ENCODE measurements at places on chromosomes 16 and 17. TPM values are rescaled to one million over a fixed set of nuclear protein-coding genes. Genes with fewer than 3 reads are reported as not detected.

The TEKT1 gene
- polyA plus RNA-seq, result 11.3 TPM

DNA sequence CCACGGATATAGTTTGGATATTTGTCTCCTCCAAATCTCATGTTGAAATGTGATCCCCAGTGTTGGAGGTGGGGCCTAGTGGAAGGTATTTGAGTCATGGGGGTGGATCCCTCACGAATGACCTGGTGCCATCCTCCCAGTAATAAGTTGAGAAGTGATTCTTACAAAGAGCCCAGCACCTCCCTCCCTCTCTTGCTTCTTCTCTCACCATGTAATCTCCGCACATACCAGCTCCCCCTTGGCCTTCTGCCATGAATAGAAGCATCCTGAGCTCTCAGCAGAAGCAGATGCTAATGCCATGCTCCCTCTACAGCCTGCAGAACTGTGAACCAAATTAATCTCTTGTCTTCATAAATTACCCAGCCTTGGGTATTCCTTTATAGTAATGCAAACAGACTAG lies 41.9 kb upstream of the RBBP6 start:
- DNase-seq, result peak; percentile 19
- H3K4me3 ChIP-seq, result no peak overlapping the region
- no peaks in the 10 kb centered on the region for H3K4me1 ChIP-seq
- no peaks in the 10 kb centered on the region for H3K27me3 ChIP-seq
- no peaks in the 10 kb centered on the region for H3K36me3 ChIP-seq

DNA sequence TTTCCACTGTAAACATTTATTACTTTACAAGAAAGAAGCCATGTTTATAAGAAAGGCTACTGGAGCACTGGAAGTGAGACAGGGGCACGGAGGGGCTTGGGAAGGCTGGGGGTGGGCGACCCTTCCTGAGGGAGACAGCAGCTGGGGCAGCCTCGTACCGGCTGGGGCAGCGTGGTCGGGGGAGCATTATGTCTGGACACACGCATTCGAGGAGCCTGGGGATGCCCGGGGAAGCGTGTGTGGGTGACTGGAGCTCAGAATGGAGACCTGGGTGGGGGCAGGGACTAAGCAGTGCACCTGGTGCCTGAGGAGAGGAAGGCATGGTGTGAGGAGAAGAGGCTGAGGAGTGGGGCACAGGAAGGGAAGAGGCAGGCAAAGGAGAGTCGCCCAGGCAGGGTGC lies 64.5 kb downstream of the SRCIN1 start:
- H3K4me3 ChIP-seq, result no peak overlapping the region
- no peaks in the 10 kb centered on the region for H3K4me1 ChIP-seq
- H3K27me3 ChIP-seq, result no peaks in the 10 kb centered on the region
- H3K27ac ChIP-seq, result no peak overlapping the region
- DNase-seq, result no peak
- no peaks in the 10 kb centered on the region for H3K36me3 ChIP-seq

GRCh38 chr16:54931120-54932014 lies 702 bp downstream of the IRX5 start:
- no peaks in the 10 kb centered on the region for H3K36me3 ChIP-seq
- H3K4me1 ChIP-seq, result peaks cover 11% of the 10 kb centered on the region
- peak overlapping the region; percentile 91 for H3K27ac ChIP-seq
- no peak for DNase-seq

DNA sequence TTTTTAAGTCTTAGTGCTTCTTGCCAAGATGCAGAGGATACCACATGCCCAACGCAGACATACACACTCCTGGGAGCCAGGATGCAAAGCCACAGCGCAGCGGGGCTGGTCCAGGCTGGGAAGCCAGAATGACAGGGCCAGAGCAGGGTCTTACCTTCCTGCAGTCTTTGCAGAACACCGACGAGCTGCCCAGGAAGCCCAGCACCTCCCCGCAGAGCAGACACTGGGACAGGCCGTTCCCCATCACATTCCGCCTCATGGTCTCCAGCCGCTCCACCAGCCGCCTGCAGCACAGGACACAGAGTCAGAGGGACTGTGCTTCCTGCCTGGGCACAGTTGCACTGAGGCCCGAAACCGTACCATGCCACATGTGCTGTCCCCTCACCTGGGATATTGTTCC lies 33.3 kb downstream of the RPH3AL start:
- no peak for DNase-seq
- H3K4me1 ChIP-seq, result no peaks in the 10 kb centered on the region
- H3K4me3 ChIP-seq, result no peak overlapping the region
- H3K27me3 ChIP-seq, result peaks cover 12% of the 10 kb centered on the region

DNA sequence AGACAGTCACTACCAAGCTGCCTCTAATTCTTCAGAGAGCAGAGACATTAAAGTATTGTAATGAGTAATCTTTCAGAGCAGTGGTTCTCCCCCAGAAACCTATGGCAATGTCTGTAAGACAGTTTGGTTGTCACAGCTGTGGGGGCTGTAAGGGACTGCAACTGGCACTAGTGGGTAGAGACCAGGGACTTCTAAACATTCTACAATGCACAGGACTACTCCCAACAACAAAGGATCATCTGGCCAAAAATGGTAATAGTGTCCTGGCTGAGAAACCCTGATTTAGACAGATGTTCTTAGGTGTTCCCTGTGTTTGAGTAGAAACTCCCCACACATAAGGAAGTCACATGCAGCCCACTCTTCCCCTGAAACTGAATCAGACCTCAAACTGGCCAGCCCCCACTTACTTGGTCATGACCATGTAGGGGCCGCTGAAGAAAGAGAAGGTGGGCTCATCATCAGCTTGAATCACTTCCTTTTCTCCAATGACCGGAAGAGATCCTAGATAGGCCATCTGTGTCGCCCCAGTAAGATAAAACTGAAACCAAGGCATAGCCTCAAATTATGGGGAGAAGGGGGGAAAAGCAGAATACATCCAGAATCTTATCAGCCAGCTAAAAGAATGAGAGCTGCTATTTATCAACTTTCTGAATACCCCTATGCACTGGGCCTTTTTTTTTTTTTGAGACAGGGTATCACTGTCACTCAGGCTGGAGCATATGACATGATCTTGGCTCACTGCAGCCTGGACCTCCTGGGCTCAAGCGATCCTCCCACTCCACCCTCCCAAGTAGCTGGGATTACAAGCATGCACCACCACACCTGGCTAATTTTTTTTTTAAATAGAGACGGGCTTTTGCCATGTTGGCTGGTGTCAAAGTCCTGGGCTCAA lies 75.8 kb downstream of the TEX14 start:
- H3K27me3 ChIP-seq, result no peaks in the 10 kb centered on the region
- DNase-seq, result no peak
- H3K36me3 ChIP-seq, result no peaks in the 10 kb centered on the region
- H3K4me1 ChIP-seq, result no peaks in the 10 kb centered on the region
- no peak overlapping the region for H3K4me3 ChIP-seq

DNA sequence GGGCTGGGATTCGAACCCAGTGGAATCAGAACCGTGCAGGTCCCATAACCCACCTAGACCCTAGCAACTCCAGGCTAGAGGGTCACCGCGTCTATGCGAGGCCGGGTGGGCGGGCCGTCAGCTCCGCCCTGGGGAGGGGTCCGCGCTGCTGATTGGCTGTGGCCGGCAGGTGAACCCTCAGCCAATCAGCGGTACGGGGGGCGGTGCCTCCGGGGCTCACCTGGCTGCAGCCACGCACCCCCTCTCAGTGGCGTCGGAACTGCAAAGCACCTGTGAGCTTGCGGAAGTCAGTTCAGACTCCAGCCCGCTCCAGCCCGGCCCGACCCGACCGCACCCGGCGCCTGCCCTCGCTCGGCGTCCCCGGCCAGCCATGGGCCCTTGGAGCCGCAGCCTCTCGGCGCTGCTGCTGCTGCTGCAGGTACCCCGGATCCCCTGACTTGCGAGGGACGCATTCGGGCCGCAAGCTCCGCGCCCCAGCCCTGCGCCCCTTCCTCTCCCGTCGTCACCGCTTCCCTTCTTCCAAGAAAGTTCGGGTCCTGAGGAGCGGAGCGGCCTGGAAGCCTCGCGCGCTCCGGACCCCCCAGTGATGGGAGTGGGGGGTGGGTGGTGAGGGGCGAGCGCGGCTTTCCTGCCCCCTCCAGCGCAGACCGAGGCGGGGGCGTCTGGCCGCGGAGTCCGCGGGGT lies at the start of gene CDH1:
CDH1 (plus strand) TSS at position 247 of the 684 bp plus-strand sequence; CDS start at position 371, 124 bp downstream.
- peaks cover 22% of the 10 kb centered on the region for H3K27me3 ChIP-seq
- peak; percentile 85 for DNase-seq
- no peaks in the 10 kb centered on the region for H3K36me3 ChIP-seq
- H3K4me1 ChIP-seq, result peaks cover 12% of the 10 kb centered on the region

All from lung (tissue), 17 donors.